ENCODE measurements at places on chromosomes 13 and 19. TPM values are rescaled to one million over a fixed set of nuclear protein-coding genes. Genes with fewer than 3 reads are reported as not detected.

DNA sequence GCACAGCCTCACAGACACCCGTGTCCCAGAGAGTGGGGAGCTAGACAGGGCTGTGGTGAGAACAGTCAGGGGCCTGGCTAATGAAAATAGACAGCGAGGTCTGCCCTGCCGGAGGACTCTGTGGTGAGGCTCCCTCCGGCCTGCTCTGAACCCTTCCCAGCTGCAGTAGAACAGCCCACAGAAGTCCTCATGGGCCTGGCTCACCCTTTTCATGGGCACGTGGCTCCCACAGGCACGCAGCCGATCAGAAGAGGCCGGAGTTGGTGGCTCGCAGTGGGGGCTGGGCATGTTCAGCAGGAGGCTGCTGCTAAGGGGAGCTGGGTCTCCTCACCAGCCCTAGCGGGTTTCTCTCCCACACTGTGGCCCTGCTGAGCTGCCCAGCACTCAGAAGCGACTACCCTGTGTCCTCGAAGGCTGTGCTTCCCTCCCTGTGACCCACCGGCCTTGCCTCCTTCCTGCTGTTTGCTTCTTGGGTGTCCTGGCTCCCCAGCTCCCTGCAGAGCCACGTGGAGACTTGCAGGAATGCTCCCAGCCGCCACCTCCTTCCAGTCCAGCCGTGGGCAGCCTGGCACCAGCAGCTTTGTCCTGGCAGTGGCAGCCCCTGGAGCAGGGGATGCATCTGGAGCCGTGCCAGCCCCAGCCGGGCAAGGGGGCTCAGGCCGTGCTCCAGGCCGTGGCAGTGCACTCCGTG is 138.7 kb downstream of the KDM4B start:
- no peak overlapping the region for H3K4me3 ChIP-seq
- H3K27me3 ChIP-seq, result no peaks in the 10 kb centered on the region
- no peak overlapping the region for H3K27ac ChIP-seq
- DNase-seq, result no peak
- no peaks in the 10 kb centered on the region for H3K4me1 ChIP-seq

- peaks cover 38% of the 10 kb centered on the region for H3K4me1 ChIP-seq
- peak overlapping the region; percentile 85 for H3K27ac ChIP-seq
- DNase-seq, result peak; percentile 97
- peak overlapping the region; percentile 89 for H3K4me3 ChIP-seq
- no peaks in the 10 kb centered on the region for H3K36me3 ChIP-seq
These were observed 603 bp downstream of the RFX1 start for GRCh38 chr19:14005349-14006084.

GRCh38 chr13:30464496-30465342 is 1.0 kb downstream of the HMGB1 start:
- H3K36me3 ChIP-seq, result peaks cover 11% of the 10 kb centered on the region

GRCh38 chr19:4301590-4302242 is 473 bp downstream of the TMIGD2 start:
- H3K36me3 ChIP-seq, result no peaks in the 10 kb centered on the region
- H3K4me3 ChIP-seq, result no peak overlapping the region
- H3K4me1 ChIP-seq, result peaks cover 7% of the 10 kb centered on the region
- peaks cover 39% of the 10 kb centered on the region for H3K27me3 ChIP-seq

CLEC17A gene
- total RNA-seq, result 33.0 TPM

- no peak overlapping the region for H3K27ac ChIP-seq
- H3K4me1 ChIP-seq, result no peaks in the 10 kb centered on the region
- H3K36me3 ChIP-seq, result no peaks in the 10 kb centered on the region
These were observed 510.4 kb upstream of the ARGLU1 start for GRCh38 chr13:107078229-107078765.

Measured in spleen (tissue), 13 donors.